ENCODE measurements at places on chromosomes 6 and 20. TPM values are rescaled to one million over a fixed set of nuclear protein-coding genes. Genes with fewer than 3 reads are reported as not detected.

FRK gene
- total RNA-seq, result 0.12 TPM

SNAP25 gene
- total RNA-seq, result 1.6 TPM

SLC24A3 gene
- not detected for total RNA-seq

TRIM10 gene
- not detected for total RNA-seq

SLC22A16 gene
- not detected for total RNA-seq

DEF6 gene
- total RNA-seq, result 194 TPM

PLA2G7 gene
- not detected for total RNA-seq

SOX18 gene
- 1.8 TPM for total RNA-seq

MAFB gene
- 0.09 TPM for total RNA-seq

B3GAT2 gene
- total RNA-seq, result not detected

UBE2J1 gene
- total RNA-seq, result 31.2 TPM

CD40 gene
- total RNA-seq, result 1.3 TPM

TMEM244 gene
- 0.99 TPM for total RNA-seq

TGM3 gene
- not detected for total RNA-seq

FOXQ1 gene
- total RNA-seq, result not detected

SLC2A10 gene
- not detected for total RNA-seq

TBC1D22B gene
- total RNA-seq, result 17.3 TPM

CRIP3 gene
- total RNA-seq, result 0.66 TPM

RSPO3 gene
- total RNA-seq, result not detected

ULBP1 gene
- 0.82 TPM for total RNA-seq

PRDM13 gene
- total RNA-seq, result 0.14 TPM

STMND1 gene
- not detected for total RNA-seq

HAO1 gene
- total RNA-seq, result not detected

PAK5 gene
- not detected for total RNA-seq

CCN6 gene
- total RNA-seq, result not detected

KIF6 gene
- not detected for total RNA-seq

EPPIN gene
- total RNA-seq, result not detected

TAGAP gene
- total RNA-seq, result 53.0 TPM

SLC17A1 gene
- total RNA-seq, result not detected

BNIP5 gene
- not detected for total RNA-seq

LST1 gene
- 71.6 TPM for total RNA-seq

NMBR gene
- total RNA-seq, result not detected

PNPLA1 gene
- not detected for total RNA-seq

MYLK2 gene
- 1.2 TPM for total RNA-seq

DOK5 gene
- 4.4 TPM for total RNA-seq

STX11 gene
- total RNA-seq, result 26.5 TPM

TINAG gene
- not detected for total RNA-seq

SEL1L2 gene
- total RNA-seq, result not detected

Measured in activated CD8-positive, alpha-beta memory T cell treated with anti-CD3 and anti-CD28 coated beads, Interleukin-2, amount 10 ng/mL, durations not matched to agents 7 days and 5 days (primary cell).